ENCODE measurements at places on chromosomes 7 and 10.
A peak's percentile ranks its signal among the peaks of the same experiment; 100 is the strongest.

- peak; percentile 52 for DNase-seq
Measured at GRCh38 chr7:105782391-105783042, 93.9 kb downstream of the ATXN7L1 start.

DNA sequence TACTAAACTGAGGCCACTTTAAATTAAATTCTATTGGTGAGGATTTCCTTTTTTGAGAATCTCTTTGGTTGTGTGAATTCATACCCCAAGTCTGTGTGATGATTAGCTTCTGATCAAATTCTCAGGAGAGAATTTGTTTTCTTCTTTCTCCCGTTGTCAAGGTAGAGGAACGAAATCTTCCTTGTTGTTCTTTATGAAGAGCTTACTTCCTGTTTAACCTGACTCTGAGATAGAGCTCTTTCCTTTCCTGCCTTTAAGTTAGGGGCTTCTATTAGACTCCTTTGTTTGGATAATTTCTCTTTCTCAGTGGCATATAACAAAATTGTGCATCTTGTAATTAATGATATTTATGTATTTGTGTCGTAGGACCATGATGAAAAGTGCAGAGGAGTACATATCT is 572.1 kb downstream of the REEP3 start:
- no peak for DNase-seq

DNA sequence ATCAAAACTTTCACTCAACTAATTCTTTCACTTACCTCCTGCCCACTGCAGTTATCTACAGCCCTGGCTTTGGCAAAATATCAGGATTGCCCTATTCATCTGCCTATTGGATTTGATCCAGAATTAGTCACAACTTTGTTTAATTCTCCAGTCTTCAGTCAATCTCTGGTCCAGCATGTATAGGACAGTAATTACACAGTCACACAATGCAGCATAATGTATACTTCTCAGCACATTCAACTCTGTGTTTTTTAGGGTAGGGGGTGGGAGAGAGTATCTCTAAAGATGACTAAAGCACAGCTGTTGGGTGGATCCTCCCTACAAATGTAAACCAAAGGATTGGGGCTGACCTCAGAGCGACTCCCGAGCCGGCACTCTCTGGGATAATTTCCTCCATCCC is 17.7 kb upstream of the NRP1 start:
- peak; percentile 27 for DNase-seq

DNA sequence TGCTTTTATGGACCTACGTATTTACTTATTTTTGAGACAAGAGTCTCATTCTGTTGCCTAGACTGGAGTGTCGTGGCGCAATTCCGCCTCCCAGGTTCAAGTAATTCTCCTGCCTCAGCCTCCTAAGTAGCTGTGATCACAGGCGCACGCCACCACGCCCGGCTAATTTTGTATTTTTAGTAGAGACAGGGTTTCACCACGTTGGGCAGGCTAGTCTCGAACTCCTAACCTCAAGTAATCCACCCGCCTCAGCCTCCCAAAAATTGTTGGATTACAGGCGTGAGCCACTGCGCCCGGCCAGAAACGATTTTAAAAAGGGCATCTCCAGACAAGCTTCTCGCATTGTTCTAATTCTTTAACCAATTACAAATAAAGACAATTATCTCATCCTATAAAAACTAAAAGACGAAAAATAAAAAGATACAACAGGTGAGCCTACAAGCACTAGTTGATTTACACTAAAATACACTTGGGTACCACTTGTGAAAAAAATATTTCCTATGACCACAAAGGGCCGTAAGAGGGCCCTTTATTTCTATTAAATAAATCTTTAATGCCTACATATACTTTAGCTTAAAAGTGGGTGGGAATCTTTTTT is 2.4 kb downstream of the TRA2A start:
- no peak for DNase-seq

DNA sequence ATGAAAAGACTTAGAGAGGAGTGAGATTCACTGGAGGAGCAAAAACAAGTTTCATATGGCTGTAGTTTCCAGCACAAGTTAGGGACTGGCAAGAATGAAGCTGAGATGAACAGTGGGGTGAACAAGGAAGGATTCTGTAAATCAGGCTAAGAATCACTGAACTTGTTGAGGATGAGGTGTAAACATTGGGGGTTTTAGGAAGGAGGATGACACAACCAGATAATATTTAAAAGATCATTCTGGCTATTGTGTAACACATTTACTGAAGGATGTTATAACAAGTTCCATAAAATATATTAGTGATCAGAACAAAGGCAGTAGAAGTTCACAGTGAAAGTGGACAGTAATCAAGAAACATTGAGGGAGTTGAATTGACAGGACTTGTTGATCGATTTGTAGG is 68.9 kb downstream of the CD36 start:
- no peak for DNase-seq

- DNase-seq: no peak
Measured at GRCh38 chr7:52537051-52537450, 498.4 kb upstream of the POM121L12 start.

DNA sequence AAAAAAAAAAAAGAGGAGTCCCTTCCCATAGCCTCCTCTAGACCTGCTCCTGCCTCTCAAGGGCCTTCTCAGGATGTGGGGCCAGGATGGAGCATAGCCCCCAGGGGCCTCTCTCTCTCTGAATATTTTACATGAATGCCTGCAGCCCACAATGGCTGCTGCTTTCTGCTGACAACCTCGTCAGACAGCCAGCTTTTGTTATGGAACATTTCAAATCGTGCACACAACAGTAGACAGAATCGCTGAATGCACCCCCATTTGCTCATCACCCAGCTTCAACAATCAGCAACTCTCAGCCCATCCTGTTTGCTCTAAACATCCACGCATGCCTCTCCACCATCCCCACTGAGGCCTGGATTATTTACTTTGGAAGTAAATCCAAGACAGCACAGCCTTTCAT is 5.4 kb downstream of the PLAC9 start:
- no peak for DNase-seq

DNA sequence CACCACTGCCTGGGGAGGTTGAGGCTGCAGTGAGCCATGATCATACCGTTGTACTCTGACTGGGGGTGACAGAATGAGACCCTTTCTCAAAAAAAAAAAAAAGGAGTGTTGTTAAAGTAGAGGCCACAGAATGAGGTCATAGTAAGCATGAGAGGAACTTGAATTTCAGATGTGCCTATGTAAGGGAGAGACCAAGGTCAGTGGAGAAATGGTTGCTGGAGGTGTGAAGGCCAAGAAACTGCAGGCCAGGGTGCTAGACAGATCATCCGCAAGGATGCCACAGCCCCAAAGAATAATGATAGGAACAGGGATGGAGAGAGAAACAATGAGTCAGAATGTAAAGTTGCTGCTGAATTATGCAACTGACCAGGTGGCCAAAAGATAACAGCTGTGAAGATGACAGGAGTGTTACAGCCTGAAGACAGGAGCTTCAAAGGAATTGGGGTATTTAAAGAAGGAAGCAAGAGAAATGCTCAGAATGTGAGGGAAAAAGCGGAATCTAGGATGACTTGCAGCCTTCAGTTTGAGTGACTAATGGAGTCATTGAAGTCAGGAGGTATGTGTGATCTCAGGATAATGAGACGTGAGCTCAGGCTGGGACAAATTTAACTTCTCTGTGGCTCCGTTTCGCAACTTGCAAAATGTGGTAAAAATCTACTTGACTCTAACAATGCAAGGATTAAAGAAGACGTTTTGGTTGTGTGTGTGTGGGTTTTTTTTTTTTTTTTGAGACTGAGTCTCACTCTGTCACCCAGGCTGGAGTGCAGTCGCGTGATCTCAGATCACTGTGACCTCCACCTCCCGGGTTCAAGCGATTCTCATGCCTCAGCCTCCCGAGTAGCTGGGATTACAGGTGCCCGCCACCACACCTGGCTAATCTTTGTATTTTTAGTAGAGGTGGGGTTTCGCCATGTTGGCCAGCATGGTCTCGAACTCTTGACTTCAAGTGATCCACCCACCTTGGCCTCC is 22.2 kb downstream of the TYW1B start:
- DNase-seq: no peak

- DNase-seq: no peak
Measured at GRCh38 chr7:38276096-38276877, 2.9 kb upstream of the TARP start.

DNA sequence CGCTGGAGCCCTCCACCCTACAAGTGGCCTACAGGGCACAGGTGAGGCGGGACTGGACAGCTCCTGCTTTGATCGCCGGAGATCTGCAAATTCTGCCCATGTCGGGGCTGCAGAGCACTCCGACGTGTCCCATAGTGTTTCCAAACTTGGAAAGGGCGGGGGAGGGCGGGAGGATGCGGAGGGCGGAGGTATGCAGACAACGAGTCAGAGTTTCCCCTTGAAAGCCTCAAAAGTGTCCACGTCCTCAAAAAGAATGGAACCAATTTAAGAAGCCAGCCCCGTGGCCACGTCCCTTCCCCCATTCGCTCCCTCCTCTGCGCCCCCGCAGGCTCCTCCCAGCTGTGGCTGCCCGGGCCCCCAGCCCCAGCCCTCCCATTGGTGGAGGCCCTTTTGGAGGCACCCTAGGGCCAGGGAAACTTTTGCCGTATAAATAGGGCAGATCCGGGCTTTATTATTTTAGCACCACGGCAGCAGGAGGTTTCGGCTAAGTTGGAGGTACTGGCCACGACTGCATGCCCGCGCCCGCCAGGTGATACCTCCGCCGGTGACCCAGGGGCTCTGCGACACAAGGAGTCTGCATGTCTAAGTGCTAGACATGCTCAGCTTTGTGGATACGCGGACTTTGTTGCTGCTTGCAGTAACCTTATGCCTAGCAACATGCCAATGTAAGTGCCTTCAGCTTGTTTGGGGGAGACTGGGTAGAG is at the start of gene COL1A2:
Gene COL1A2, plus strand, starts transcription at position 459 of the 704 bp plus-strand sequence. Its CDS starts 137 bp downstream, at position 596.
- DNase-seq: no peak

DNA sequence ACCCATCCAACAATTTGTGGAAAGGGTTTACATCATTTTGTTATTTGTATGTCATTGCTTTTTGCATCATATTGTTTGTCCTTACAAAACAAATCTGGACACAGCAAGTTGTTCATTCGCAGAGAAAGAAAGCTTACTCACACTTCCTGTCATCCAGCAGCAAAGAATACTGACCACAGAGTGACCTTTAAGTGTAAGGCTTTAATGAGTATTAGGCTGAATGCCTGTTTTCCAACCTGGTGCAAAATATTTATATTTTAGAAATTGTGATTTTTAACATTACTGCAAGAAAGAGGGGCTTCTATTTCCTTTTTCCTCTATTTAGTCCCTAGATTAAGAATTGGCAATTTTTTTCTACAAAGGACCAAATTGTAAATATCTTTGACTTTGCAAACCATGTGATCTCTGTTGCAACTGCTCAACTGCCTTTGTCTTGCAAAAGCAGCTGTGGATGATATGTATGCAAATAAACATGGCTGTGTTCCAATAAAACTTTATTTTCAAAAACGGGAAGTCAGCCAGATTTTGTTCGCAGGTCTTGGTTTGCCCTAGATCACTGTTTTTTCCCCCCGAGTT is 27.8 kb upstream of the ITGB1 start:
- peak; percentile 60 for DNase-seq

GRCh38 chr10:63825111-63825510 is 303.9 kb downstream of the REEP3 start:
- peak; percentile 56 for DNase-seq

DNA sequence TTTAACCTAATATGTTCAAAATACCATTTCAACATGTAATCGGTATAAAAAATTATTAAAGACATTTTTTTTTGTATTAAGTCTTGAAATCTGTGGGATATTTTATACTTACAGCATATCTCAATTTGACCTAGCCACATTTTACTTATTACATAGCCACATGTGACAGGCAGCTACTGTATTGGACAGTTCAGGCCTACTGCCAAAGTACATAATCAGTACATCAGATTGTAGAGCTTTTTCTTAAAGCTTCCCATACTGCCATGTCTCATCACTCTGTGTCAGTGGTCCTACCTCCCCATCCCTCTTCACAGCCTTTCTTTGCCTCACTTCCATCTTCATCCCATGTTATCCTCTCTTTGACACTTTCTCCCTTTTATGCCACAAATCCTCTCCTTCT is 43.0 kb downstream of the LOXL4 start:
- no peak for DNase-seq

DNA sequence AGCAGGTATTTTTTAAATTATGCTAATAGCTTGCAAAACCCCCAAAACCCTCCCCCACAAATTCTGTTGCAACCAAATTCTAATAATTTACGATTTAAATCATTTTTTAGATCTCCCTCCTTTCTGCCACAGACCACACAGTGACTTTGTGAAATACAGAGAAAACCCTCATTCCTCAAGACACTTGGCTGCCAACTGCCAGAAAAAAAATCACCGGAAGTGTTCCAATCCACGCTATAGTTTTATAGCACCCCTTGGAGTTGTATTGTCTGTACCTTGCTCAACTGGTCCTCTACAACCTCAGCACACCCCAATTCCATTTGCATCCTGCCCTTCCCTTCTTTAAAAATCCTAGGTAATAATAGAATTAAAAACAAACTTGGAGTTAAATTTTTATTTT is 560.1 kb downstream of the PARD3 start:
- no peak for DNase-seq

- no peak for DNase-seq
Measured at GRCh38 chr10:84698989-84699388, 370.6 kb downstream of the CCSER2 start.

GRCh38 chr7:117715784-117716445 is 157.3 kb downstream of the CTTNBP2 start:
- DNase-seq: peak; percentile 69

GRCh38 chr10:104028823-104029520 is 56.7 kb downstream of the COL17A1 start:
- no peak for DNase-seq

- DNase-seq: no peak
Measured at GRCh38 chr10:121578965-121579364, 19.3 kb downstream of the FGFR2 start.

- no peak for DNase-seq
Measured at GRCh38 chr10:29508554-29509244, 126.1 kb downstream of the SVIL start.

DNA sequence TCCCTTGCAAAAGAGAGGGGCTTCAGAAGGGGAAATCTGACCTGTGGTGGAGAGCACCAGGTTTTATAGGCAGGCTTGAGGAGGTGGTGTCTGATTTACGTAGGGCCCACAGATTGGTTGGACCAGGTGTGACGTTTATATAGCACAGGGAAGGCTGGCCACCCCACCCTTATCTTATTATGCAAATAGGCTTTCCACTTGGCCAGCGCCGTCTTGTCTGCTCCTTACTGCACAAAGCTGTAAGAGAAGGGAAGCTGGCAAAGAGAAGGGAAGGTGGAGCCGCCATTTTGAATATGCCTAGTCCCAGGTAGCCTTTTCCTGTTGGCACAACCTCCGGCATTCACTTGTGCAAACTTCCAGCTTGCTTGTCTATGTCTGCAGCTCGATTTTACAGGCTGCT is 221.4 kb downstream of the GATA3 start:
- no peak for DNase-seq

GRCh38 chr10:104881740-104882139 is 240.7 kb downstream of the SORCS3 start:
- no peak for DNase-seq

- no peak for DNase-seq
Measured at GRCh38 chr10:67222934-67223333, 297.1 kb downstream of the LRRTM3 start.

Measured in RCC 7860 (cell line).